ENCODE measurements at places on chromosomes 4 and X.

DNA sequence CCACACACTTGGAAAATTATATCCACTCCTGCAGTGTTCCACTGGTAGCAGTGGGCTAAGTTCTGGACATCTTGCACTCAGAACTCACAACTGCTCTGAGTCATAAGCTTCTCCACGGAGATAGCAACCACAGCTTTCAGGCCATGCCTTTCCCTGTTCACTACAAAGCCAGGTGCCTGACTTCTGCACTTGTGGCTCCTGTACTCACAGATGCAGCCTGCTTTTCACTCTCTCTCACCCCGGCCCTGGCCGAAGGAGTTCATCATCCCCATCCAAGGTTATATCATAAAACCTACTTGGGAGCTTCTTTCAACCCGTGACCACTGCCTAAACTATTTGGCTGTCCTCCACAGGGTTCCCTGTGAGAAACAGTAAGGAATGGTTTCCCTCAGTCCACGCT, 999.4 kb downstream of the GLUD2 start:
- DNase-seq, result no peak

GRCh38 chr4:86675548-86675947, 81.4 kb downstream of the PTPN13 start:
- DNase-seq, result no peak

DNA sequence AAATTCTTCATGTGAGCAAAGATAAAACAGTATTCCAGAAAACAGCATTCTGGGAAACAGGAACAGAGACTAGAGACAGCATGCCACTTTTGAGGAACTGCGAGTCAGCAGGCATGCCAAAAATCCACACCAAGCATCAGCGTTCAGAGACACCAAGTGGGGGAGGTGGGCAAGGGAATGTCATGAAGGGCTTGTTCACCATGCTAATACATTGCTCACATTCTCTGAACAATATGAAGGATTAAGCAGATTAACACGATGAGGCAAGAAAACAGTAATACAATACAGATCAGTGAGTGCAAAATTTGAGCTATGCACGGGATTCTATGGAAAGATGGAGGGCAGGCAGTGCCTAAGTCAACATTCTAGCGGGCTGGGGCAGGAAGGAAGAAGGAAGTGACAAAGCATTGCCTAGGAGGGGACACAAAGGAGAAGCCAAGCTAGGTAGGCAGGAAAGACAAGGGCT, 278.3 kb downstream of the FBXW7 start:
- no peak for DNase-seq

- no peak for DNase-seq
Measured at GRCh38 chr4:16875487-16875886, 23.0 kb downstream of the LDB2 start.

DNA sequence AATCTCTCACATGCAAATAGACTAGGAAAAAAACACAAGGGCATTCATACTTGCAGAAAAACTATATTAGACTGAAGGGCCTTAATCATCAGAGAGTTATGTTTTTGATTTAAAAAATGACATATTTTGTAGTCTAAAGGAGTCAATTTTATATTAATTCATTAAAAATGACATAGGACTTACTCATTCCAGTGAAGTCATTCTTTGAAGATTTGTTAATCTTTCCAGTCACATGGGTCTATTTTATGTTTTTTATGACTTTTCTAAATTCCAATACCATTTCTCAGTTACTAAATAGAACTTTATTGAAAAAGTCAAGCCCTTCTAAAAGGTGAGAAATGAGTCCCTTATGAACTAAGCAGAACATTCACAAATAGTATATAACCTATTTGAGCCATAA, 743.8 kb upstream of the INTU start:
- no peak for DNase-seq

GRCh38 chr4:78370631-78371372, 180.8 kb upstream of the ANXA3 start:
- DNase-seq, result no peak

- DNase-seq, result peak; percentile 35
Measured at GRCh38 chr4:40204507-40205258, 7.9 kb downstream of the RHOH start.

DNA sequence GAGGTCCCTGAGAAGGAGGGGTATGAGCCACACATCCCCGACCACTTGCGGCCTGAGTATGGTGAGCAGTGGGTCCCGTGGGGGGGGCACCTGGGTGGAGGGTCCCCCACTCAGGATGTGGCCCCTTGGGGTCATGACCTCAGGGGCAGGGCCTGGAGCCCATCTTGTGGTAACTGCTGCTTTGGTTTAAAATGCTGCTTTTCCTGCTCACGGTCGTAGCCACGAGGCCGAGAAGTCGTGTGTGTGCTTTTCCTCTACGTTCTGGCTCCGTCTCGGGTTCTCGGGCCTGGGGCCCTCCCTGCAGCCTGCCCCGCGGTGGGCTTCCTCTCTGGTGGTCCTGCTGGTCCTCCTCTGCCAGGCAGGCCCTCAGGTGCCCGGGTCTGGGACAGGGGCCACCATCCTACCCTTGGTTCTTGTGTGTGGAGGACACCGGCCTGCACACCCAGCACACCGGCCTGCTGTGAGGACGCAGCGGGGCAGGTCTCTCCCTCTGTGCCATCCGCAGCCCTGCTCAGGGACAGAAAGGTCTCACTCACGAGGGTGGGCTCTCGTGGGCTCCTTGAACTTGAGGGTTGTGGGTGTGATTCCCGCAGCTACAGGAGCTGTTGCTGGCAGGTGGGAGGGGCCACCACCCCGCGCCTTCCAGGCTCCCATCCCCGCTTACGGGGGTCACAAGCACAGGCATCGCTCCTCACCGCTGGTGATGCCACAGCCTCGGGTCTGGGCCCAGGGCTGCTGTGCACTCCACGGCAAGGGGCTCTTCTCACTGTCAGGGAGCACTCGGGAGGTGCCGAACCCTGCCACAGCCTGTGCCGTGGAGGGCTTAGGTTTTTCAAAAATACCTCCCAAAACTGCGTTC, 19.6 kb downstream of the UVSSA start:
- DNase-seq, result no peak

GRCh38 chrX:136755411-136755810, 25.3 kb downstream of the ARHGEF6 start:
- DNase-seq, result no peak

All from activated CD8-positive, alpha-beta T cell treated with anti-CD3 and anti-CD28 coated beads, Interleukin-2, amount 10 ng/mL, durations not matched to agents 7 days and 5 days (primary cell).